ENCODE measurements at places on chromosomes 12 and 14.

DNA sequence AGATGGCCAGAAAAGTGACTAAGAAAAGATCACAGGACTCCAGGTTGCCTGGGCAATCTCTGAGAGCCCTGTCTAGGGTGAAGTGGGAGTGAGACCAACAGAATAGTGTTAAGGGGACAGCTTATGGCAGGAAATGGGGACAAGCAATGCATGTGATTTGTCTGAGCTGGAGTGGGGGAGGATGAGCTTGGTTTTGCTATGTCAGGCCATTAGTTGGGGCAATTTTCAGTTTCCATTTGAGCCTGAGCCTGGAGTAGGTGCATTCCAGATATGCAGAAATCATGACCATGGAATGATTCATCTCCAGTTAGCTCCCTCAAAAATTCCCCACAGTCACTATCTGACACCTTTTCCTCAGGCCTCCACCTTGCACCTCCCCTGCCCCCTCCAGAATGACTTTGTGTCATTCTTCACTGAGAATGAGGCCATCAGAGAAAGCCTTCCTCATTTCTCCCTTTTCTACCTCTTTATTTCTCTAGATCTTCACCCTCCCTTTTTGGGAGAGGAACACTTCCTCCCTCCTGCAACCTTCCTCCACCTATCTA, 150.9 kb upstream of the PLEKHG7 start:
- no peak for DNase-seq

GRCh38 chr14:91307652-91308051, 63.1 kb upstream of the GPR68 start:
- no peak for DNase-seq

- no peak for DNase-seq
Observed at GRCh38 chr12:89098441-89099112, 253.7 kb downstream of the DUSP6 start.

DNA sequence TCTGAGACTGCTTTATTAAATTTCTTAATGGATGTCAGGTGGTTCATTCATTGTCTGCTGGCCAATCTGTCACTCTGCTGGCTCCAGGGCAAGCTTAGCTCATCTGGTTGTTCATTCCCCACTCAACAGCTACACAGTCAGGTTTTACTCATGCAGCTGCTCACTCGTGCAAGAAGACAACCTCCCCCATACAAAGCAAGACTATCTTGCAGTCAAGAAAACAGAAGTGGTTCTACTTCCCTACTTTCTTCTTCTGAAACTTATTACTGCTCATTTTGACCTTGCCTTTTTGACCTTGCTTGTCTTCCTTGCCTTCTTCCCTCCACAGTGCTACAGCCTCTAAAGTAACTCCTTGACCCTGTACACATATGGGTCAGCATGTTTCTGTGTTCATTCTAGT, 277.9 kb downstream of the SSPN start:
- DNase-seq: no peak

DNA sequence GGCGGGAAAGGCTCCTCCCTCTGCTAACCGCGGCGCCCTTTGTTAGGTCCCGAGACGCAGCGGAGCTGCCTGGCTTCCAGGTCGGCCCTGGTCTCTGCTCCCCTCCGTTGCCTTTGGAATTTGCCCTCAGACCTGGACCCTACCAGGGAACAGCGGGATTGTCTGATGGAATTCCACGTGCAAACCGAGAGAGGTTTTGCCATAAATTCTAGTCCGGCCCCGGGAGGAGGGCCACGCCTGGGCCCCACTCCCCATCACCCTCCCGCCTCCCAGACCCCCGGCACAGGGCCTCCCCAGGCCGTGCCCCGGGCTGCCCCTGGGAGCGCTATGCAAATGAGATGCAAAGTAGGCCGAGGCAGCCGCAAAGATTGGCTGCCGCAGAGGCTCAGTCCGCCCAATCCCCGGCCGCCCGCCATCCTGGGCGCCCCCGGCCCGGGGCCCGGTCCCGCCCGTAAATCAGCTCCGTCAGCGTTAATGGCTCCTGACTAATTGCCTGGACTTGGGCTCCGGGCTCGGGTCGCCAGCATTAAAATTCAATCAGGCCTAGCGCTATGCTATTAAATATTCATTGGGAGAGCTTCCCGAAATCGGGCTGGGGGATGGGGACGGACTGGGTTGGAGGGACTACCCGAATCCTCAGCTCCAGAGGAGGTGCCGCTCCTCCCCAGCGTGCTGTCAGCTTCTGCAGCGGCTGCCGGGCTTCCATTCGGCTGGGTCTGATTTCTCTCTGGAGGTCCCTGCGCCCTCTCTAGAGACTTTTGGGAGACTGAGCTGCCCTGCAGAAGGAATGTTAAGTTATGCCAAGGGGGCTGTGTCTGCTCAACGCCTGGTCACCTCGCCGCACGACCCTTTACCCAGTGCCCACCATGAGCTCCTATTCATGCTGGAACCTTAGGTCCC, 15.7 kb upstream of the FIGNL2 start:
- no peak for DNase-seq

DNA sequence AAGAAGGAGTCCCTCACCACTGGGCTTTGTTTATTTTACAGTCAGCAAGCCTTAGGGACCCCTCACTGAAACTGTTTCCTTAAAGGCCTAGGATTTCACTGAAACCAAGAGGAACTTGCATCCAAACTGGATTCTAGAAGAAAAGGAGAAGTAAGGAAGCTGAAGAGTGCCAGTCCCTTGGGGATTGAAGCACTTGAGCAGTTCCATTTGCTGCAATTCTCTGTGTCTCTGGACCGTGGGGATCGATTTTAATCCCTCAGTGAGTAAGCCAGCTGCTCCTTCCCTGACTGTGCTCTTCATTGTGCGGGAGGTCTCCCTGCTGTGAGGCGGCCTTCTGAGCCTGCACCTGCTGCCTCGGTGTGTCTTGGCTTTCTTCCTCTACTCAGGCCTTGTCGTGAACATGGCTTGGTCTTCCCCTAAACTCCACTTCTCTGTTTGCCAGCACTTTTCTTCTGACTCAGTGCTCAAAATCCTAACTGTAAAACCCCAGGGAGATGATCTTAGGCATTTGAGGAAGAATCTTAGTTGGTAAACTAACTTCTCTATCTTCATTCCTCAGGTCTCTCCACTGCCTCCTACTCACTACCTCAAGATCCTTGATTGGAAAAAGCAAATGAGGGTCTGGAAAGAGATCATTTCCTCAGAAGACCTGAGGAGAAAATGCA, 132.6 kb downstream of the SLC38A6 start:
- DNase-seq: no peak

GRCh38 chr14:92348154-92348553, 25.2 kb downstream of the SLC24A4 start:
- no peak for DNase-seq

Data from esophagus squamous epithelium (tissue), 5 donors.